ENCODE measurements at places on chromosomes 5 and 9.

GRCh38 chr5:120415985-120416384 is 48.1 kb upstream of the PRR16 start:
- DNase-seq: no peak

DNA sequence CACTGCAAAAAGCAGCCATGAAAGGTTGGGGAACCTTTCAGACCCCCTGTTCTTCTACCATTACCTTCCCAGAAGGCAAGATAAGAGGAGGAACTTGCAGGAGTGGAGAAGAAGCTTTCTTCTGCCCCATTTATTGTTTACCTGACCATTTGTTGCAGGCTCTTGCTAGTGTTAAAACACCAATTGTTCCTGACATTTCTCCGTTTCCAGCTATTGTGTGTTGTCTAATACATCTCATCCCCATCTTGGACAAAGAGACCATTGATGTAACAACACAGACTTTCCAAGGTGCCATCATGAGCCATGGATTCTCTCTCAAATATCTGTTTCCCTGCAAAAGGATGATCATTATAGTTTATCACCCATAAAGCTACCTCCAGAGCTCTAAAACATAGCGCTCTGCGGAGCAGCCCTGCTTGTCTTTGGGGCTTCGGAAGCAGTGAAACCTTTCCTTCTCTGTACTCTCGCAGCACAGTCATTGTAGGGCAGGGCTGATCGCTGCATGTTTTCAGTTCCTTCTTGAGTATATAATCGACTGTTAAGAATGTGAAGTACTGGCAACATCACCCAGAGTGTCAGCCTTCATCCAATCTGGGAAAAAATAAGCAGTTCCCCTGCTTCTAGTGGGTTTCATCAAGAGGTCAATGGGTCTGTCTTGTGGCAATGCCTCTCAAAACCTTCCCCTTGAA is 680.0 kb downstream of the SEMA5A start:
- no peak for DNase-seq

DNA sequence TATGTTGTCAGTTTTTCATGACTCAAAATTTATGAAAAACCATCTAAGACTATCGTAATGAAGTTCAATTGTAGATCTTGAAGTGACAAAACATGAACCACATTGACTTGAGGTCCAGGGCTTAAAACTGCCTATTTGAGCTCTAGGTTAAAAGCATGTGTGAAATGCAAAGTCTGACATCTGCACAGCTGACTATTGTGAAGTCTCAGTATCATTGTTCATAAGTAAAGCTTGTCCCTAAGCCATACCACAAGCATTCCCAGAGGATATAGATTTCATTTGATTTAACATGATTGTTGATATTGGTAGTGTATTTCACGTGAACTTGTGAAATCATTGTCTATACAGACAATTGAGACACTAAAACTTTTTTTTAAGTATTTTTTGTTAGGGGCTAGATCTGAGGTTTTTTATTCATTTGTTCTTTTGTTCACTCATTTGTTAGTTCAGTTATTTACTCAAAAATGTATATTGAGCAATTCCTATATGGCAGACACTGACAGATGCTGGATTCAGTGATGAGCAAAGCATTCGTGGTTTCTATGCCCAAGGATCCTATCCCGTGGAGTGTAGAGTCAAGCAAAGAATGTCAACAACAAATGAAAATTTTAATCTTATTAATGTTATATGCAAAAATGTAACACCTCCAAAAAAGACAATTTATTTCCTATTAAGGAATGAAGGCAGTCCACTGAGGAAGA is 485.2 kb downstream of the RAB3C start:
- no peak for DNase-seq

DNA sequence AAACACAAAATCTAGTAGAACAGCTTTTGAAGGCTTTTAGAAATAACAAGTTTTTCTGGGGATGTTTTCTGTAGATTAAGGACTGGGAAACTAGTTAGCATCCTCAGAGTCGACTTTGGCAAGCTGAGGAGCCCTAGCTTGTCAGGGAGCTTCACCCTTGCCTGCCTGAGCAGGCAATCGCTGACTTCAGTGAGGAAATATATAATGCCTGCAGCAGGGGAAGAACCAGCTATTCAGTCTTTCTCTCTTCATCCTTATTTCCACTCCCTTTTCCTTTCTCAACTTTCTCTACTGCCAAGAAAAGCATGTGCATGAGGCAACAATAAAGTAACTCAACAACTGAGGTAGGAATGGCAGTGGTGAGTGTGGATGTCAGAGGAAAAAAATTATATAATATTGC is 54.7 kb downstream of the PLK2 start:
- DNase-seq: no peak

- no peak for DNase-seq
Observed at GRCh38 chr9:81465468-81466011, 223.8 kb downstream of the TLE1 start.

- DNase-seq: no peak
Observed at GRCh38 chr5:40223884-40224402, 455.8 kb upstream of the PTGER4 start.

GRCh38 chr5:69317391-69317790 is 15.2 kb downstream of the CCDC125 start:
- DNase-seq: no peak

DNA sequence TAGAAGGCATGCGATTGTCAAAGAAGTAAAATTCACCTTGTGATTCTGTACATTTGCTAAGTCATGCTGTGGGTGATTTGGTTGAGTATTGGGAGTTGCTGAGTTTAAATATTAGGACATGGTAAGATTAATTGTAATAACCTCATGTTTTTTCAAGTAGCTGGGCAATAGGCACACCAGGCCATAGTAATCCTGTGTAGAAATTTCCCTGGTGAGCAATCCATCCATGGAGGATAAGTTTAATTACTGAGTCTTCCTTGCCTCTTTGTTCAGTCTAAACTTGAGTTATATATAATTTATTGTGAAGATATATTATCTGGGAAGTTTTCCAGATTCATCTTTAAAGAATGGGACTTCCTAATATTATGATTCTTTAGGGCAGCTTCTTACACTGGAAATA is 221.1 kb upstream of the NUDT12 start:
- DNase-seq: no peak

DNA sequence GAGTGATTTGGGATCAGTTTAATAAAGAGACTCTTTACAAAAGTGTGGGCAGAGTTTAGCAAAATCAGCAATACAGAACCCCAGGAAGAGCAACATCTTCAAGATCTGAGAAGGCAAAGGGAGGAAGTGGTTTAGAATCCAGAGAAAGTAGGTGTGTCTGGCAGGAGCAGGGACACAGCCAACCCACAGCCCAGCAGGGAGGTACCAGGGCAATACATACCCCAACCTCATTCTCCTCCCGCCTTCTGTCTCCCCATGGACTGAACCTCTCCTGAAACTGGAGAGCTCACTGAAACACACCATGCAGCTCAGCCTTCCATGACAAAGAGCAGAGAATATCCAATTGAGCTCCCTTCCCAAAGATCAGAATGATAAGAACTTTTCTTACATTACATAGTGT is 283.4 kb downstream of the PRELID2 start:
- no peak for DNase-seq
